ENCODE measurements at places on chromosomes 6 and 20. TPM values are rescaled to one million over a fixed set of nuclear protein-coding genes. Genes with fewer than 3 reads are reported as not detected.

DNA sequence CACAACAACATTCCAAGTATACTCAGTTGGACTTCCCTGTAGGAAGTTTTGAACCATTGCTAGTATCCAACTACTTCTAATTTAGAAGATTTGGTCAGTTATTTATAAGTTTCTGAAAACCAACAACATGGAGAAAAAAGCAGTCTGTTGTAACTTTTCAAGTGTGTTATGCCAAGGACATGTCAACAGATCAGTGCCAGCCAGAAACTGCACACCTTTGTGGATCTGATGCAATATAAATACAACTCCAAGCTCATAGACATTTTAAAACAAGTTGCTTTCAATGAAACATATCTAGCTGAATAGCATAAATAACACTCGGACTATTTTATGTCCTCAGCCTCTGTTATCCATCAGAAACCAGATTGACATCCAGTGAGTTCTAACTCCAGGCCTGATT, 58.3 kb upstream of the CARMIL1 start:
- no peak for DNase-seq

Gene GSTA3
- total RNA-seq, result not detected

Gene PPP1R16B
- total RNA-seq, result 12.1 TPM

GRCh38 chr6:41072836-41073202, at the start of gene NFYA:
NFYA (plus strand) TSS chr6:41072974; CDS start chr6:41079090, 6,116 bp downstream.
- DNase-seq, result no peak

- DNase-seq, result no peak
Measured at GRCh38 chr6:125198398-125198937, 44.9 kb downstream of the TPD52L1 start.

DNA sequence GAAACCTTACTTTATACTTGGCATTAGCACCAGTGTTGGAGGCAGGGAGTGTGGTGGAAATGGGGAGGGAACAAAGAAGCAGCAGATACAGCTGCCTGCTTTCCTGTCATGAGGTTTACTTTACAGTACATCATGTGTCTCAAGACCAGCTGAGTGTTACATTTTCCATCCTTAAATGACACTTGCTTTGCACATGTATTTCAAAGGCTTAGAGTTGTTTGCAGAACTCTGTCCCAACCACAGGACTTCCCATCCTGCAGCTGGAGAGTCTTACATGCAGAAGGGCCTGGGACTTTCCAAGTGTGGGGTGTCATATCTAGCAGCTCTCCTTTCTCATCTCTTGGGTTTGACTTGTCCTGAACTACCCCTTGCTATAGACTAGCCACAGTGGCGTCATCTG, 395.9 kb downstream of the DHX35 start:
- DNase-seq, result no peak

DNA sequence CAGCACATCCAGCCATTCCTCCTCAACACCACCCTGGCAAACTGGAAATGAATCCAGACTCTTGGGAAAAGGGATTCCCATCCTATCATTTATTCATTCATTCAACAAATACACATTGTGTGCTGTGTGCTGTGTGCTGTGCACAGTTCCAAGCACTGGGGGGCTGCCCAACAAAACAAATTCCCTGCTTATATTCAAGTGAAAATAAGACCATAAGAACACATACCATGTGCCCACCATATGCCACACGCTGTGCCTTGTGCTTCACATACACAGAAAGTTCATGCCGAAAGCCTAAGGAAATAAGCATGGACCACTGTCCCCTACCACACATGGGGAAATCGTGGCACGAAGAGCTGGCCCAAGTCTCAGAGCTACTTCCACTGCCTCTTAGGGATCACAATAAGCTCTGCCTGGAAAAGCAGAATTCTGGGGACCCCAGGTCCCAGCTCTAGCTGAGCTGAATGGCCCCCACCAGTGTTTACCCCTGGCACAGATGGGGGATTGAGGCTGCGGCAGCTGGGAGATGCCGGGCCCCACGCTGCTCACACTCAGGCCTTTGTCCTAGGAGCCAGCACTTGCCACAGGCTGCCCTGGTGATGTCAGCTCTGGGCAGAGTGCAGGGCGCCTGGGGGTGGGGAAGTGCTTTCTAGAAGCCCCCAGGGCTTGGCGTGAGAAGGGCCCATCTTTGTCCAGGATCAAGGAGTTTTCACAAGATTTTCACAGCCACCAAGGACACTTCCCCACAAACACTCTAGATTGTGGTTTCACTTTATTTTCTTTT, 99.6 kb downstream of the PREX1 start:
- no peak for DNase-seq

Gene SLC13A3
- total RNA-seq, result 0.66 TPM

All from esophagus muscularis mucosa (tissue), 4 donors.